ENCODE measurements at places on chromosomes 13 and 19.

DNA sequence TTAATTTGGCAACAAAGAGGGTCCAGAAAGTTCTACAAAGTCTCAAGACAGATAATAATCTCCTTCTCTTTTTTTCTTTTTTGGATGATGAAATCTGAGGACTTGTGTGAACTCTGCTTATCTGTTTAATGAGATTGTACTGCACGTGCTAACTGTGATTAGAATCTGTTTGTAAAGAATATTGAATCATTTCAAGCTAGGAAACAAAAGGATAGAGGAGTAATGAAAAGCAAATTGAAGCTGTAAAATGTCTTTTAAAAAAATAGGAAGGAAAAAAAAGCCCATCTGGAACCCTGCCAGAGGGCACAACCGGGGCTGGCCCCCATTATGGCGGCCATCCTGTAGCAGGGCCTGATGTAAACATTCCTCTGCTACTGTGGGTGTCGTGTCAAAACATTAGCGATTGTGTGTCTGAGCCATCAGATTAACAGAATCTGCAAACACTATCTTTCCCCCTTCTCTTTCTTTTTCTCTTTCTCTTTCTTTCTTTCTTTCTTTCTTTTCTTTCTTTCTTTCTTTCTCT lies 83.0 kb downstream of the FLT1 start:
- no peak for DNase-seq

- DNase-seq, result no peak
Observed at GRCh38 chr13:99859178-99860177, 112.1 kb downstream of the ZIC5 start.

- DNase-seq, result no peak
Observed at GRCh38 chr19:53873773-53874605, 6.3 kb downstream of the MYADM start.

GRCh38 chr19:48633148-48634035 lies 3.8 kb downstream of the DBP start:
- DNase-seq, result no peak

DNA sequence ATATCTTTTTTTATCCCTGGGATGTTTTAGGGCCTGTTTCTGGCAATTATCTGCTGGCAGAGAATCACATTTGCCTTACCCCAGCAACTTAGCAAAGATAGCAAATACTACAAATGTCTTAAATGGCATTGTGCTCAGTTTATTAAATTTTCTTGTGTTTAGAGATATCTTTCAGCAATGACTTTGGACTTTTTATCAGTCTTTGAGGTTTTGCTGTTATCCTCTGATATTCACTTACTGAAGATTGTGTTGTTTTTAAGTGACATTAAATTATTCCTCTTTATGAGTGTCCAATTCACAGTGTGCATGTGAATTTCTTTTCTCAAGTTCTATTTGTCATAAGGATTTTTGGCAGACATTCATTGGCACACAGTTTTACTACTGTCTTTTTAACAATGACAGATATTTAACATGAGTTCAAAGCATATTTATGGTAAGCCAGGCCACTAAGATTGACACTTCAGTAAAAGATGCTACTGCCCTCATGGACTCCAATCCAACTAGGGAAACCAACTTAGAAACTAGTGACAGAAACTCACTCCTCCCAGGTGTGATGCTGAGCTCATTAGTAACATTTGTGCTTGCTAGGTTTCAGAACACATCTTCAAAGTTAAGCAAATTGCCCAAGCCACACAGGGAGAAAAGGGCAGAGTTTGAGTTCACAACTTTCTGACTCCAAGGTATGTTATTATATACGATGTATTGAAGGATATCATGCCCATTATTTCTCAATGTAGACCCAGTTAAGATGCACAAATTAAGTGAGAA lies 481.9 kb downstream of the GPC6 start:
- DNase-seq, result no peak

DNA sequence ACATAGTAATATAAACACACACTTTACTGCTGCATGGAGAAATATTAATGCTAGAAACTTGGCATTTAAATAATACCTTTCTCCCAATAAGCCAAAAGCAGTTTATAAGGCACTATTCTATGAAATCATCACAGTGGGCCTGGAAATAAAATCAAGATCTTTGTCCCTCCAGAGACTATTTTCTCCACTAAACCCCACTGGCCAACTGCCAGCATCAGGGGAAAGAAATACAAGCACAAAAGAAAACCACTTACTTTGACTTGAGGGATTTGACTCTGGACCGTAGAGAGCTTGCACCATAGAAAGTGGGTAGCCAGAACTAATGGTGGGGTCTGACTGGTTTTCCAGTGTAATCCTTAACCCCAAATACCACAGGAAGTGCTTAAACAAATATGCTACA lies 71.9 kb downstream of the DCLK1 start:
- no peak for DNase-seq

DNA sequence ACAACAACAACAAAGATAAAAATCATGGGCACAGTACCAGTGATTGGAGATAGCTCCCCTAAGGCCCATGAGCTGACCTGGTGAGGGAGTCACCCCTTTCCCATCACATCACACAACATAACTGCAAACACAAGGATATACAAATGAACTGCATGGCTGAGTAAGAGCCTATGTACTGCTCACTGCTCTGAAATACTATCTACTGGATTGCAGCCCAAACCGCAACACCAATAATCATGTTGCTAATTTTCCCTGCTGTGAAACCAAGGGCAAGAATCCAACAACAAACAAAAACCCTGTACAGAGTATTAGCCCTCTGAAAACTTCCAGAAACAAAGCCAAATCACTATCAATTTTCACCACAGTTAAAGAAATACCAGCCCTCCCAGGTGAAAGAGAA lies 1893.2 kb downstream of the PCDH9 start:
- DNase-seq, result no peak

DNA sequence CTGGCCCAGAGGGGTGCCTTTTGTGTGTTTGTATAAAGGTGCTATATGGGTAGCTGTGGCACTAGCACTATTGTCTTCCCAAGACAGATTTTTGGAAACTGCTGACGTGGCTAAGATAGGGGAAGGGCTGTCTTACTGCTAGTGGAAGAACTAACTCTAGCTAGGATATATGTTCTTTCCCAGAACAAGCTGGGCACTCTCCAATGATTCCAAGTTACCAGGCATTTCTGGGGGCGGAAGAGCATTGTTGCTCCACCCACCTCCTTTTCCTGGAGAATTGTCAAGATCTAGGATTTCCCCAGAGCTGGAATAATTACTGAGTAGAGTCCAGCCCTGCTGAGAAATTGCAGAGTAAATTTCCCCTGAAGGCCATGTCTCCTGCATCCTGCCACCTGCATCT lies 408.3 kb downstream of the KLF5 start:
- DNase-seq, result no peak

DNA sequence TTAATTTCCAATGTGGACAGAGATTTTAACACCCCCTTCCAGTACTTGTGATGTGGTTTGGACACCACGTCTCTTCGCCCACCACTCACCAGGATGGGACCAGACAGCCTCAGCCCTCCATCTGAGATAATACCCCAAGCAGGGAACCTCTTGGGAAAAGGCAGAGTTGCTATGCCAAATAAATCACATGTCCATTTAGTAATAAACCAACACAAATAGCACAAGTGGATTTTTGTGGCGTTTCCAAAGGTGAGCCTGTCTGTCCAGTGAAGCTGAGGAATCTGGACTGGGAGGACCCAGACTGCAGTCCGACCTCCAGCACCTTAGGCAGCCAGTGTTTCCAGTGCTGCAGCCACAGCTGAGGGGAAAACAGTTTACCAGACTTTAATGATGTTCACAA lies 34.1 kb upstream of the GAS6 start:
- no peak for DNase-seq

DNA sequence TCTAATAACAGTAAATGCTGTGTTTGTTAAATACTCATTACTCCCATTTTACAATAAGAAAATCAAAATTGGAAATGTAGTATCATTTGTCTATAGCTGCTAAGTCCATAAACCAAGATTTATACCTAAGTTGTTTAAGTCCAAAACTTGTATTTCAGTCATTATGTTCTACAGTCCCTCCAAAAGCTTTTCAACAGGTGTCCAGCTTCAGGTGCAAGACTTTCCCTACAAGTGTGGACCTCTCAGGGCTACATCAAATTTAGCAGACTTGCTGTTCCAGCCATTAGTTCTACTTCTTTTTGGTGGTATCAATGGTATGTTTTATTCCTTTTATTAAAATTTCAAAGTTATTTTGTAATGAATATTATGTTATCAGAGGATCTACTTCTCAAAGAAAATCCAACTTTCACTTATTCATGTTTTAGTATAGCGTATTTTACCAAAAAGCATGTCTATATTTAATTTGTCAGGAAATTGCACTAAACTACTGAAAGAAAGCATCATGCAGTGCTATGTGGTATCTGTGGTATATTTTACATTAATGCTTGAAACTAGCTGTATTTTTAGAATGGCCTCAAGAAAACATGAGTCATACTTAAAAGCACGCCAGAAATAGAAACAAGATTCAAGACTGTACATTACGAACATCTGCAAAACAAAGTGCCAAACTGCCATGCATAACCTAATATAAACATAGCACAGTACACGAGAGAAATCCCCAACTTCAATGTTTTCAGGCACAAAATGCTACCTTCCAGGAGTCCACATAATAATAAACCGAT lies 44.5 kb downstream of the VWA8 start:
- no peak for DNase-seq

DNA sequence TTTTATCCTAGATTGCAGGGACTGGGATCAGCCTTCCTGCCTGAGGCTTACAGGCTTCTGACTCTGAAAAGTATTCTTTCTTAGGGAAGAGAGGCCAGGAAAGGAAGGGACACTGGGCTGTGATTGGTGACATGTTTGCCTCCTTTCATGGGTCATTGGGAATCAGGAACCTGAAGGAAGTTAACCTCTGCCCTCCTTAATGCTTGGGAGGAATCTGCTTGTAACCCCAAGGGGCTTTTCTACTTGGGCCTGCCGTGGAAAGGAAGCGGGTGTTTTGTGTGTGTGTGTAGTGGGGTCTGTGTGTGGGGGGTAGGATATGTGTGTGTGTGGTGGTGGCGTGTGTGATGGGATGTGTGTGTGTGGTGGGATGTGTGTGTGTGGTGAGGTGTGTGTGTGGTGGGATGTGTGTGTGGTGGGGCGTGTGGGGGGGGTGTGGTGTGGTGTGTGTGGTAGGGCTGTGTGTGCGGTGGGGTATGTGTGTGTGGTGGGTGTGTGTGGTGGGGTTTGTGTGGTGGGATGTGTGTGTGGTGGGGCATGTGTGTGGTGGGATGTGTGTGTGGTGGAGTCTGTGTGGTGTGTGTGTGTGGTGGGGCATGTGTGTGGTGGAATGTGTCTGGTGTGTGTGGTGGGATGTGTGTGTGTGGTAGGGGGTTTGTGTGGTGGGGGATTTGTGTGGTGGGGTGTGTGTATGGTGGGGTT lies 41.3 kb upstream of the NPAS1 start:
- no peak for DNase-seq

GRCh38 chr13:101211261-101211660 lies 205.0 kb downstream of the NALCN start:
- DNase-seq, result no peak

DNA sequence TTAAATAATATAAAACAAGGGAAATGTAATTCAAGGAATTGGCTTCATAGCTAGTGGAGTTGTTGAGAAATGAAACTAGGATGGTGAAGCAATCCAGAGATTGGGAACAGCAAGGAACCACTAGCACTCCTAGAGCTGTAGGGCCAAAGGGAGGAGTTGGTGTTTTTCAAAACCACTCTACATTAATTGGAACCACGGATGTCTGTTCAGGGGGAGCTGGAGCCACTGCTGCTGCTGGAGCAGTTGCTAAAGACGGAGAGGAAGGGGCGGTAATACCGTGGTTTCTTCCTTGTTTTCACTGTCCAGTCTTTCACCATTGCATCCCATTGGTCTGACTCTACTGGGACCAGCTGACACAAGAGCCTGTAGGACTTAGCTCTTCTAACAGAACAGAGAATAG lies 8.5 kb downstream of the DNAJC15 start:
- DNase-seq, result no peak

GRCh38 chr19:13484166-13484565 lies 22.1 kb downstream of the CACNA1A start:
- no peak for DNase-seq

- no peak for DNase-seq
Observed at GRCh38 chr19:45920458-45920857, 5.9 kb upstream of the NANOS2 start.

DNA sequence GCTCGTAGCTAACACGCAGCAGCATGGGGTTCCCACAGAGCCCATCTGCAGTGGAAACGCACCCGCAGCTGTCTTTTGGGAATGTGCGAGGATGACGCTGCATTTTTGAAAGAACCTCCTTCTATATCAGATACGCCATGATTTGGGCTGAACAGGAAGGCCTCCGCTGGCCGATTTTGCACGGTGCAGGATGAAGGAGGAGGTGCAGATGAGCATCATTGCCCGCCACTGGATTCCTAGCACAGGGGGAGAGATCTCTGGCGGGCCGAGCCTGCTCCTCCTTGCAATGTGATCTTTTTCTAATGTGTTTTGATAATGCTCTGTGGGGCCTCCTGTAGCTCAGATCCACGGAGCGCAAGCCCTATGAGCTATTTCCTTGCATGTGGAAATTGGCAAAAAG lies 55.5 kb downstream of the EFNB2 start:
- no peak for DNase-seq

GRCh38 chr19:13082192-13083007 lies 20.3 kb downstream of the LYL1 start:
- DNase-seq, result peak; percentile 22

DNA sequence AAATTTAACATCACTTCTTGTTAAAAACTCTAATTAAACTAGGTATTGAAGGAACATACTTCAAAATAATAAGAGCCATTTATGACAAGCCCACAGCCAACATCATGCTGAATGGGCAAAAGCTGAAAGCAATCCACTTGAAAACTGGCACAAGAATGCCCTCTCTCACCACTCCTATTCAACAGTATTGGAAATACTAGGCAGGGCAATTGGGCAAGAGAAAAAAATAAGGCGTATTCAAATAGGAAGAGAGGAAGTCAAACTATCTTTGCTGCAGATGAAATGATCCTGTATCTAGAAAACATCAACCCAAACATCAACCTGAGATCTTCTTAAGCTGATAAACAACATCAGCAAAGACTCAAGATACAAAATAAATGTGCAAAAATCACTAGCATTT lies 15.6 kb upstream of the LILRB1 start:
- DNase-seq, result no peak

GRCh38 chr13:94778585-94778984 lies 66.2 kb upstream of the SOX21 start:
- DNase-seq, result no peak

GRCh38 chr13:68173111-68173510 lies 943.0 kb upstream of the PCDH9 start:
- no peak for DNase-seq

DNA sequence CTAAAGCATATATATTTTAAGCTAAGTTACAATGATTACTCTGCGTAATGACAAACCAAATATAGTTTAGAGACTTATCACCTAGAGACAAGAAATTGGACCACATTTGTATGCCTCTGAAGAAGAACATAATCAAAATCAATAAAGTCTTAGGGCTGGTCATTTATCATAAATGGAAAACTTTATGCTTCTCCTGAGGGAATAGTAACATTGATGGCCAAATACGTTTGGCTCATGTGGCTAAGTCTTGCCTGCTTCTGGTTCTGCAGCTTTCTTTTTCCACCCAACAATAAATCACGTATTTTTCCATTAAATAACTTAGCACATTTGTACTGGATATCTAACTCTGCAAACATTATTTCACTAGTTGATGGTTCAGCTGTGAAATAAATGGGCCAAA lies 458.4 kb downstream of the SLITRK1 start:
- DNase-seq, result no peak

- no peak for DNase-seq
Observed at GRCh38 chr13:36915106-36915505, 4.9 kb downstream of the SMAD9 start.

All from NCI-H1694 (cell line).